Substantia nigra (tissue), 51 donors: ENCODE measurements at places on chromosomes 6 and 20.

GRCh38 chr6:22053391-22053997, 243.3 kb downstream of the PRL start:
- DNase-seq: no peak

DNA sequence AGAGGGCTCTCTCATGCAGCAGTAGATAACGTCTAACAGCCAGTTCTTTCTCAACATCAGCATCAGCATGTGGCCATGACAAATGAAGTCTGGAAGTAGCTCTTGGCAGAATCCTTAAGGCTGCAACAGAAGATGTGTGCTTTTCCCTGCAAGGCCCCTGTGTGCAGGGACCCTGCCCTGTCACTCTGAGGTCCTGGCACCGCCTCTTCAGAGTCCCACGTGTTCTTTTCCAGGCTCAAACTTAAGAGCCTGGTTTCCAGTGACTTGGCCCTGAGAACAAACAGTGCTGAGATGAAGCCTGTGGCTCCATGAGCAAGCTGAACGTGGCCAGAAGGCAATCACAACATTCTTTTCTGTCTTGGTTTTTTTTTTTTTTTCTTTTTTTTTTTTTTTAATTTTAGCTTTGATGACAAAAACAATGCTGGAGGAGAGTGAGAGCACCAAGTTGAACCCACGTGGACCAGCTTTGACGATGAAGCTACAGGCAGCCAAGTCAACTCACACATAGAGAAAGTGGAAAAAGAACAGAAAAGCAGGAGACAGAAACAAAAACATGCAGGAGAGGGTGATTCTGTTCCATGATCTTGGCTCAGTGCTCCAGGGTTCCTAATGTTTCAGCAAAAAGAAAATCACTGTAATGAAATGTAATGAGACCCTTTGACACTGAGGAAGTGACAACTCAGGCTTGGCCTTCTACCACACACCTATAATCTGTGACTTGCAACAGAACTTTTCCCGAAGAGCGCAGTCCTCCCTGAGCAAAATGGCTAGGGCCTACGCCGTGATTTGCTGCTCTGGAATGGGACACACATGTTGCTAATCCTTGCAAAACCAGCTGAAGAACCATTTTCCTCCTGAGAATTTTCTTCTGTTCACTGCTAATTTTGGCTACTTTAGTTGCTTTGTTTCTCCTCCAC, 86.1 kb downstream of the FOXC1 start:
- no peak for DNase-seq

- DNase-seq: no peak
Measured at GRCh38 chr6:15109338-15110090, 136.4 kb upstream of the JARID2 start.

DNA sequence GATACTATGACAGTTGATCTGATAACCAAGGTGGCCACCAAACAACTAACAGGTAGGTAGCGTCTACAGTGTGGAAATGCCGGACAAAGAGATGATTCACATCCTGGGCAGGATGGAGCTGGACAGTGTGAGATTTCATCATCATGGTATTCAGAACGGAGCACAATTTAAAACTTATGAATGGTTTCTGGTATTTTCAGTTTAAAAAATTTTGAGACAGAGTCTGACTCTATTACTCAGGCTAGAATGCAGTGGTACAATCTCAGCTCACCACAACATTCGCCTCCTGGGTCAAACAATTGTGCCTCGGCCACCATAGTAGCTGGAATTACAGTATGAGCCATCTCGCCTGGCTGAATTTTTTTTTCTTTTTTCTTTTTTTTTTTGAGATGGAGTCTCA, 43.8 kb downstream of the CEP57L1 start:
- no peak for DNase-seq

- no peak for DNase-seq
Measured at GRCh38 chr20:3045042-3045815, 623 bp upstream of the MRPS26 start.

- no peak for DNase-seq
Measured at GRCh38 chr6:106735828-106736227, 106.5 kb downstream of the QRSL1 start.

DNA sequence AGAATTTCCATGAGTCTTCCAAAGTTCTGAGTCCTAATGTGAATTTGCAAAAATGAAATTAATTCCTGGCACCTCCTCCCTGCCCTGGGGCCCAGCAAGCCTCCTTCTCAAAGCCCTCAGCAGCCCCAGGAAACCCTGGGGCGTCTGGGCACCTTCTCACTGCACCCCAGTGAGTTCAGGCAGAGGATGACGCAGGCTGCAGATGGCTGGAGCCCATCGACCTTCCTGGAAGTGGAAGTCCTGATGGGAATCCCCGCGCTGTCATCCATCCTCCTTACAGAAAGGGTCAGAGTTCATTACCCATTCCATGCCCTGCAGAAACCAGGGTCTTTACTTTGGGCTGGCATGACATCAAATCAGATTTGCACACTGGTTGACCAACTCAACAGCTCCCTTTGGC, 31.6 kb downstream of the DLL1 start:
- no peak for DNase-seq

DNA sequence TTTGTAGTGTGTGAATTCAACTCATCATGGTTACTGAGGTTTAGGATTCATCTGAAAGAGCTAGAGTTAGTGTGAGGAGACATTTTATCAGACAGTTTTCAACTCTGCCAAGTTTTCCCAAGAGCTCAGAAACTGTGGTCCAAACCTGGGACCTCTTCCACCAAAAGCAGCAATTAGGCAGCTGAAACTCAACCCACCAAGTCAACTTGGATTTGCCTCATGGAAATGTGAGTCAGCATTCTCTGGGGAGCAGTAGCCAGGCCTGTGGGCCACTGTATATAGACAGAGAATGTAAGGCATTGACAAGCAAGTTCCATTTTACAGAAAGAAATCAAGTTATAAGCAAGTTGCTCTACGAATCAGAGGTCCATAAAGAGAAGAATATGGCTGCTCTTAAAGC, 178.8 kb upstream of the HDDC2 start:
- DNase-seq: no peak

DNA sequence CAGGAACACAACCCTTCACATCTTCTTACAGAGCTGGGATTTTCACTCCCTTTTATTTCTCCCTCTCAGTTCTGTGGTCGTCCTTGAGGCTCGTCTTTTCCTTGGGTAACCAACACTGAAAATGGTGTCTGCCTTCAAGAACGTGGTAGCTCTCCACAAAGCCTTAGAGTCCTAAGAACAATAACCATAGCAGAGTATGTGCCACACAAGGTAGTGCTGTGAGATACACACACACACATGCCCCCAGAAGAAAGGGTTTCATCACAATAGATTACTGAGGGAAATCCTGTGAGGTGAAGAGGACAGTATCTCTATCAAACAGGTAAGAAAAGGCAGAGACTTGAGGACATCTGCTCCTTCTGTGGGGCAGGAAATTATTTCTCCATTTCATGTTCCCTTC, 104.8 kb upstream of the HDAC2 start:
- no peak for DNase-seq
